ENCODE measurements at places on chromosomes 1 and 21.

GRCh38 chr21:27094184-27094948 is 127.5 kb upstream of the ADAMTS5 start:
- DNase-seq = peak; percentile 29

- DNase-seq = no peak
Observed at GRCh38 chr1:21677168-21677567, 8.0 kb upstream of the RAP1GAP start.

GRCh38 chr1:232509570-232509969 is 120.4 kb downstream of the SIPA1L2 start:
- peak; percentile 53 for DNase-seq

DNA sequence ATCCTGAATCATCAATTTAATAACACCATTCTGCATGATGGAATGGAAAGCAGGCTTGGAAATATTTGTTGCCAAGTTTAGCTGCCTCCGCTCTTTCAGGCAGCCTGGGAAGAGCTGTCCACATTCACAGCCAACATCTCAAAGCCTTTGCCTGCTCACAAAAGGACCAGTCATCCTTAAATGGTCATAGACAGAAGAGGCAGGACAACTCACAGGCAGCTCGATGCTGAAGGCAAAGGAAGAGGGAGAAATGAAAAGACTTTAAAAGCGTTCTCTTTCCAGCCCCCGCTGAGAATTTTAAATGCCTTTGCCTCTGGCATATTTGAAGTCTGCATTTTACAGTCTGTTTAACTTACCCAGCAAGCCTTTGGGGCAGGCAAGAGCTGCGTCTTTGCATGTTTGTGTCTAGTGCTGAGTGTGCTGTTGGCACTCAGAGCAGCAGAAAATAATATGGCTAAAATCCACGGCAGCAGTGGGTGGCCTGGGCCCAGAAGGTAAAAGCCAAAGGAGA is 68.9 kb downstream of the NMNAT2 start:
- DNase-seq = peak; percentile 46

- DNase-seq = no peak
Observed at GRCh38 chr1:55822891-55823290, 607.7 kb upstream of the USP24 start.

- DNase-seq = no peak
Observed at GRCh38 chr1:234763910-234764309, 153.9 kb upstream of the IRF2BP2 start.

GRCh38 chr21:46217511-46218196 is 10.9 kb downstream of the LSS start:
- DNase-seq = no peak

DNA sequence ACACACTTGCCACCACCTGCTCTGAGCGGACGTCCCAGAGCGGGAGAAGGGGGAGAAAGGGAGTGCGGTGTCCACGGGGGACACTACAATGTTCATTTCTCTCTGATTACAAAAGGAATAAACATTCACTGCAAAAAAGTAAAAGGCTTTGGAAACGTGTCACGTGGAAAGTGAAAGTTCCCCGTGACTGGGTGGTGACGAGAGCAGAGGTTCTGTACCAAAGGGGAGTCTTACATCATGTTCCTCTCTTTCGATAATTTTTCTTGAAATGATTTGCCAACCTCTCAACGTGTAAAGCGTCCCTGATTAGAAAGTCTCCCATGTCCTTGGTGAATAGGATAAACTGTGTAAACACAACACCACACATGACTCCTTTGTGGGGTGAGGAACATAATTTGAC is 22.0 kb upstream of the PRDM15 start:
- no peak for DNase-seq

DNA sequence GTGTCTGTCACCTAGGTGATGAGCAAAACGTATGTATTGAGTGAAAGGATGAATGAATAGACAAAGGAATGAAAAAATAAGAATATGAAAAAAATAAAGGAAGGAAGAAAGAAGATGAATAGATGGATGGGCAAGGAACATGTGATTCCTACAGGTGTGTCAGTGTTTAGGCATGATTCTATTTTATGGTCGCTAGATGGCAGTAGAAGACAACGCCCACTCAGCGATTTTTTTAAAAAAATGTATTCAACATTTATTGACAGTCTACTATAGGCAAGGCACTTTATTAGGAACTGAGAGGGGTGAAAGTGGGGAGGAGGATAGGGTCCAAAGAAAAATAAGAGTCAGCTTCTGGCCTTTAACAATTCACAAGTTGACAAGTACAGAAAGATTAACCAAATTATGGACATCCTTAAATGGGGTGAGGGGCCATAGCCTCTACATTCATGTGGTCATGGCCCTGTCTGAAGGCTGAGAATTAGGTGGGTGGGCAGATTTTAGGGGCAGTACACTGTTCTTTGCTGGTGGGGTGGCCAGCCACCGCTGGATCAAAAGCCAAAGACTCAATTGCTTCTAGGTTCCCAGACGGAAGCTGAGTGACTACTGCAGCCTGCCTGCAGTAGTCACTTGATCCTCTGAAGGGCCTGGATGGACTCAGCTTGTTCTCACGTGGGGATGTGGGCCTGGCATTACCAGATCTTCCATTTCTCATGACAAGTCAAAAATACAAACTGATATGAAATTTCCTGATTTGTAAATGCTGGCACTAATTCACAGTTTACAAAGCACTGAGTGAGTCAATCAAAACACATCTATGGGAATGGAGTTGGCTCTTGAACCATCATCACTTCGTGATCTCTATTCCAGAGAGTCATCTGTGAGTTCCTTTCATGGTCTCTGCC is 83.9 kb downstream of the FASLG start:
- peak; percentile 65 for DNase-seq

DNA sequence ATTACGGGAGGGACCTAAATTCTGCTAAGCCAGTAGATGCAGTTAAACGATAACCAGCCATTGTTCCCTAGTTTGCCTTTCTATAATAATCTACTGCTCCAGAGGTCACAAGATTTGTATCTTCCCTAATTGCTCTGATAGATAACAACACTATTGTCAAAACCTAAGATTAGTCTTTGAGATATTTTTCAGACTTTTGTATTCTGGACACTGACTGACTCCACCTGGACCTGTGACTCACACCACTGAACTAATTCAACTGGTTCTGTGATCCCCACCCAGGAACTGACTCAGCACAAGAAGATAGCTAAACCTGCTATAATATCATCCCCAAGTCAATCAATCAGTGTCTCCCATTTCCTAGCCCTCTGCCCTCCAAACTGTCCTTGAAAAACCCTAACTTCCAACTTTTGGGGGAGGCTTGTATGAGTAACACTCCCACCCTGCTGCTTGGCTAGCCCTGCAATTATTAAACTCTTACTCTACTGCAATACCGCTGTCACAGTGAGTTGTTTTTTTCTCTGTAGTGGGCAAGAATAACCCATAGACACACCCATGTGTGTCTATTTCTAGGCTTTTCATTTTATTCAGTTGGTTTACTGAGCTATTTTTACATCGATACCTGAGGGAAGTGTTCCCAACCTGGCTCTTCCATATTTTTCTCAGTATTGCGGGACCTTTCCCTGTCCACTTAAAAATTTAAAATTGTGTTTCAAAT is 11.2 kb downstream of the KIFAP3 start:
- peak; percentile 8 for DNase-seq

DNA sequence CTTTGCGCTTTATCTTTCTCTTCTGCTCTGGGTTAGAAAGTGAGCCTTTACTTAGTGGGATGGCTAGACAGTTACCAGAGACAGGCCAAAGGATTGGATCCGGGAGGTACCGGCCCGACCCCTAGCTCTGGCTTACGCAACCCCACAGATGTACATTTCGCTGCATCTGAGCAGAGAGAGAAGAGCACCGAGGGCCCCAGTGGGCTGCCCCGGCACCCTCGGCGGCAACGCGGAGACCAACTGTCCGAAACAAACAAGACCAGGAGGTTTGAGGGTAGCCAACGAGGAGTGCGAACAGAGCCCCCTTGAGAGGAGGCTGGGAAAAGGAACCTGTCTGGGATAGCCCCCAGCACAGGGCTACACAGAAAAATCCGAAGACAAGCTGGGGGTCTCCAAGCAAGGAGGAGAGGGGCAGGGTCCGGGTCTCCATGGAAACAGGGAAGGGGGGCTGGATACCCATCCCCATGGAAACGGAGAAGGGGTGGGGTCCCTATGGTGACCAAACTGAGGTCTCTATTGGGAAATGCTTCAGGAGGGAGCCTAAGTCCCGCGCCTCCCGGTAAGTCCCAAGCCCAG is 373 bp downstream of the MTF1 start:
- DNase-seq = peak; percentile 36

DNA sequence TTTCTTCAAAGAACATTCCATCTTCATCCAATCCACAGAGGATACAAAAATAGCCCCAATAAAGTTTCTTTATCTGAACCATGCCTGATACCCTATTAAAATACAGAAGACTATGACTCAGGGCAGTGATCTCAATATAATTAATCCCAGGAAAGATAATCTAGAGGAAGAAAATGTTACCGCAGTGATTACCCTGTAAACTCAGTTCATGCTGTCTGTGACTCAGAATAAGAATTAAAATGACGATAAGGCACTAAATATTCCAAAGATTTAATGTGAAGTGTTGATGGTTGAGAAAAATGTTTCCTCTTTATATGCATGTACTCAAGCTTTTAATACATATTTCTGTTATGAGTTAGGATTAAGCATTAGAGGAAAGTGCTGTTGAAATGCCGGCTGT is 88.6 kb upstream of the LYPLAL1 start:
- DNase-seq = peak; percentile 44

- DNase-seq = no peak
Observed at GRCh38 chr21:44905728-44906090, 15.0 kb downstream of the ITGB2 start.

Data from fibroblast of pulmonary artery (primary cell).